ENCODE measurements at places on chromosomes 1 and 21.

DNA sequence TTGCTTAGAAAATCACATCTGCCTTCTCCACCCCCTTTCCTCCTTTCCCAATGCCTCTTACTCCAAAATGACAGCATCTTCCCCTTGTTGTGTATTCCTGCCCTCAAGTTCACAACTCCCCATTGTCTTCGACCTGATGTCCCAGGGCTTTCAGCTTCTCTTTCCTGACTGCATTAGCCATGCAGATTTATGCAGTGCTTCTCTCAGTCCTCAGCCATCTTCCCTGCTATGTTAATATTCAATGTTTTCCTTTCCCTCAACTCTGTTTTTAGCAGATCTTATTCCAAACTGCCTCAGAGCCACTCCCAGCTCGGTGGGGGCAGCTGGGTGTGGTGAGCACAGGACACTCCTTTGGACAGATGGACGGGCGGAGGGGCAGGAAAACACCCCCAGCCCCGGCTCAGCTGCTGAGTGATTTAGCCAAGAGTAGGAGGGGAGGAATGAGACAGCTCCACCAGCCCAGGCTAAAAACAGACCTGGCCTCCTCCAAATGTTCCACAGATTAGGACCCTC, 71.0 kb downstream of the CD2 start:
- DNase-seq = no peak

DNA sequence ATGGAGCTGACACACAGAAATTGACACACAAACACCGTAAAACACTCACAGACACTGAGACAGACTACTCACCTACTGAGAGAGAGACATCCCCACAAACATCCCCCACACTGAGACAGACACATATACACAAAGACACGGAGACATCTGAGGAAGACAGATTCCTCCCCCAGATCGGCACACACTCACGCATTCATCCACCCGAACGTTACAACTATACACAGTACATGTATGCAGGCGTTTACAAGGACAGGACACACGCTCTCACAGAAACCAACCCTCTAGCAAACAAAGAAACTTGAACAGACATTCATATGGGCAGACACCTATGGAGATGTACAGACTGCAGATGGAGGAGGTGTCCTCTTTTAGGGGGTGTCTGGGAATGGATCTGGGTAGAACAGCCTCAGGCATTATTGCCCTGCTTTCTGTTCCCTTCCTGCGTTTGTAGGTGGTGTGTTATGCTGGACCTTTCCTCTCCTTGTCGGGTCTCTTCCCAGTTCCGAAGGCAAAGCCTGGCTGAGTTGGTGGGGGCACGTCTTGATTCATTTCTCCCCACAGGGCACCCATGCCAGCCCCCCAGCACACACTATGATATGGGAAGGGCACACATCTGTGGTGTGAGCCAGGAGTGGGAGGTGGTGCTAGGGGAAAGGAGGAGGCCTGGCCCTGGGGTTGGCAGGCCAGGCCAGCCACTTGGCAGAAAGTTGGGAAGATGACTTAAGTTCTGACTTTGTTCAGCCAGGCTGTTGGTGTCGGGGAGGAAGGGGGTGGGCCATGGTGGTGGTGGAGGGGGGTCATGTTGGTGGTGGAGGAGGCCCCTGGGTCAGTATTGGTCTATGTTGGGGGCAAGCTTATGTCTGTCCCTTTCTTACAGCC, 1.5 kb downstream of the KIRREL1 start:
- DNase-seq = no peak

DNA sequence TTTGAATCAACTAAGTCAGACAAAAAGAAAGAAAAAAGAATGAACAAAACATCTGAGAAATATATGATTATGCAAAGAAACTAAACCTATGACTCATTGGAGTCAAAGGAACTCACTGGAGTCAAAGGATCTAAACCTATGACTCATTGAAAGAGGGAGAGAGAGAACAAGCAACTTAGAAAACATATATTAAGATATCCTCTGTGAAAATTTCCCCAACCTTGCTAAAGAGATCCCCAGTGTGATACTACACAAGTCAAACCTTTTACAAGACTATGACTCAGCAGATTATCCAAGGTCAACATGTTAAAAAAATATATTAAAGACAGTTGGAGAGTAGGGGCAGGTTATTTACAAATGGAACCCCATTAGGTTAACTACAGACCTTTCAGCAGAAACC, 1538.3 kb downstream of the NCAM2 start:
- DNase-seq = no peak

DNA sequence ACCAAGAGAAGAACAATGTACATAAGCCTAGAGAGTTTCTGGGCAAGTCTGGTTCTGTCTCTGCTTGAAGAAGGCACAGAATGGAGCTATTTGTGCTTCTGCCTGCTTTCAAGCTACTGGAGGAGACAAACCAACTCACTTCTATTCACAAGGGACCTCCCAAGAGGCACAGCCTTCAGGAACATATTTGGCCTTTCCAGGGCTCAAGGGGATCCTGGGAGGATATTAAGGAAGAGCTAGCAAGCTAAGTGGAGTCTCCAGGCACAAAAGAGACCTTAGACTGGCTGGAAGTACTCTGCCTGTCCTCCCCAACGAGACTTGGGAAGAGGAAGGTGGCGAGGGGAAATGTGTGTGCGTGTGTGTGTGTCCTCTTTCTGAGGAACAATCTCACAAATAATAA, at the start of gene OR6Y1:
Gene OR6Y1, minus strand, starts transcription at position 54 of the 400 bp plus-strand sequence. CDS start 6,300 bp downstream, outside the sequence.
- DNase-seq = no peak

DNA sequence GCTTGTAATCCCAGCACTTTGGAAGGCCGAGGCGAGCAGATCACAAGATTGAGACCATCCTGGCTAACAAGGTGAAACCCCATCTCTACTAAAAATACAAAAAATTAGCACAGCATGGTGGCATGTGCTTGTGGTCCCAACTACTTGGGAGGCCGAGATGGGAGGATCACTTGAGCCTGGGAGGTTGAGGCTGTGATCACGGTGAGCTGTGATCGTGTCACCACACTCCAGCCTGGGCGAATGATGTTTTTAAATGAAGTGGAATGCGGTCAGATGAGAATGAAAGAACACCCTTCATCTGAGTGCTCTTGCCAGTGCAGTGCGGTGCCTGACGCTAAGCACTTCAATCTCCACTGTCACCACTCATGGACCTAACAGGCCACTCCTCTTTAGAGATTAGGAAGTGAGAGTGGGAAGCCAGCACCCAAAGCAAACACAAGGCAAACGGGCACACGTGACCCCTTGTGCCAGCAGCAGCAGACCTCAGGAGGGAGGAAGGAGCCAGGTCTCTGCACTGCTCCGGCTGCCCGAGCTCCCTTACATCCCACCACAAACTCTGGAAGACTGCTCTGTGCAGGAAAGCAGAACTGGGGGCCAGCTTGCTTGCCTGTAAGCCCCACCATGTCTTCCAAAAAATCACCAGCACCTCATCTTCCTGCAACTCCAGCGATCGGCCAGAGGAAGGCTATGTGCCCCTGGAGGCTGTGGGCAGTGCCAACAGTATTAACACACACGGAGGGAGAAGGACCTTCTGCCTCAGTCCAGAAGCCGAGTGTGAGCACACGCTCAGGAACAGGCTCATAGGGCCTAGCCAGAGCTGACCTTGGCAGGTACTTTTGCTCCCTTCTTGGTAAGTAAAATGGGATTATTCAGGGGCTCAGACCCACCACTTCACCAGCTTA, 9.7 kb downstream of the CTNNBIP1 start:
- peak; percentile 34 for DNase-seq

DNA sequence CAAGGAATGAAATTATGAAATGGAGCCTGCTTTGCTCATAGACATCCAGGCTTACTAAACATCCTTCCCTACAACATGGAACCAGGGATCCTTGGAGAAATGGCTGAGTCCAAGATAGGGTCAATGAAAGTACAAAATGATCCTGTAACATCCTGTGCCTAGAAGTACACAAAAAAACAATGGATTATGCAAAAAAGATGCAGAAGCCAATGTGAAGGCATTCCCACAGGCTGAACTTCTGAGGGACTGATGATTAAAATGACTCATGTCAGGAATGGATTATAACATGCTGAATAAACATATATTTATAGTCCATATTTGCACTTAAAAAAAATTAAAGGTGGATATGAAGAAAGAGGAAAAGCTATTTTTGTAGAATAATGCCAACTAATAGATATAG, 10.4 kb upstream of the HOOK1 start:
- DNase-seq = no peak

GRCh38 chr1:41503538-41504113, 19.1 kb upstream of the EDN2 start:
- no peak for DNase-seq
